Stimulated activated CD8-positive, alpha-beta memory T cell treated with anti-CD3 and anti-CD28 coated beads, Interleukin-15, amount 100 ng/mL, for 4 hours (primary cell): ENCODE measurements at places on chromosomes 1 and 21.

DNA sequence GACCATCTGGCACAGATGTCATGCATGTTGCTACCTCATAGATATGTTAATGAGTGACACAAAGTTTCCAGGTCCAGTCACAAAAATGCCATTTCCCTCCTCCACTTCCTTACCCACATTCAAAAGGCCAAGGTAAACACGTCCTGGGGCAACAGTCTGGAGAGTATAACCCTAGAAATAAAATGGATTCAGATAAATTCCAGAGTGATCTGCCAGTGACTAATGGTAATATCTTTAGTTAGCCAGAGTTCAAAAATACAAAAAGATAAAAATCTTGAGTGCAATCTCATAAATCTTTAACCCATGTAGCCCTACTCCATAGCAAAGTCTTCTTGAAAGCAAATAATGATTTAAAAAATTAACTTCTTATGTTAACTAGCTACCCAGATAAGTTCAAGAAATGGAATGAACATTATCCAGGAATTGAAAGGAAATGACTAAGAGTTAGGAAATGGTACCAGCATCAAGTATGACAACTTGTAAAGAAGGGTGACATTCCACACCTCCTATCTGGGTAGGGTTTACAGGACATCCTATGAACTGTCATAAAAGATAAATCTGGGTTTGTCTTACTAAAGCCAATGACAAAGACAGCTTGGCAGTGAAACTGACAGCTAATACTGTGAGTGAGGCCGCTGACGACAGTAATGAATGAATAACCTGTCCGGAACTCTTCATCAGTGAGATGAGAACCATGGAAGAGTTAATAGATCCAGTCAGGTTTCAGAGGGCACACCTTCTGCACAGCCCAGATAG is 18.1 kb downstream of the RGS2 start:
- DNase-seq, result no peak

DNA sequence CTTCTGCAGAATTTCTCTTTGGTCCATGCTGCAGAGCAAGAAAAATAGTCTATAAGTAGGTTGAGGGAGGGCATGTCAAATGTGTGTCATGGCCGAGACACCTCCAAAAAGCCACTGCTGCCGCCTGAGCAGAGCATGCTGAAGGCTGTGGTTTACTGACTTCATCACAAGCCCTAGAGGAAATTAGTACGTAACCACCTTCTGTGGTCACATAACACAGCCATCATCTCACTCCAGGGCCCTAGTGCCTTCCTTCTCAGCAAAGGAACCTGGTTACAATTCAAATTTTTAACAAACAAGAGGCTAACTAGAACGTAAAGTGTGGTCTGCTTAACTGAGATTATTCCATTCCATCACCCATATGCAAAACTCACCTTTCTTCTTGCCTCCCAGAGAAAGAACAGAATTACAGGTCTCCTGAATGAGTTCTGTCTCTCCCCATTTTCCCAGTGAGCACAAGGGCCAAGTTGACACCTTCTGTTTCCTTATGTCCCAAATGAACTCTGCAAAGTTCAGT is at the start of gene PTPN22:
Gene PTPN22 (minus strand): TSS at position 116 of the 517 bp plus-strand sequence.
- DNase-seq, result peak; percentile 80

- DNase-seq, result no peak
Observed at GRCh38 chr21:35072557-35072956, 23.5 kb upstream of the RUNX1 start.

DNA sequence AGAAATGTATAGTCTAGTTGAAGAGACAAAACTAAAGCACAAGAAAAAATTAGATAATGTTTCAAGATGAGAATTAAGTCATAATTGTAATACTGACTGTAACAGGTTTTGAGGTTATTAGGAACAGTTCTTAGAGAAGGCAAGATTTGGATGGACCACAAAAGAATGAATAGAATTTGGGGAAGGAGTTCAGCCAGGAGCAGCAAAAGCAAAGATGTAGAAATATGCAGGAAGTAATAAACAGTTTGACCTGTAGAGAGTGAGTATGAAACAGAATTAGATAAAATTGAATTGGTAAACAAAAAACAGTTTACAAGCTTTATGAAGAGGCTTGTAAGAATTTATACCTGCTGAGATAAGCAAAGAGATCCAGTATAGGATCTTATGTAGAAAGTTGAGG is 16.3 kb downstream of the VPS45 start:
- no peak for DNase-seq

- no peak for DNase-seq
Observed at GRCh38 chr1:197083474-197083873, 16.4 kb upstream of the F13B start.

- no peak for DNase-seq
Observed at GRCh38 chr1:183303901-183304300, 114.3 kb downstream of the NMNAT2 start.

DNA sequence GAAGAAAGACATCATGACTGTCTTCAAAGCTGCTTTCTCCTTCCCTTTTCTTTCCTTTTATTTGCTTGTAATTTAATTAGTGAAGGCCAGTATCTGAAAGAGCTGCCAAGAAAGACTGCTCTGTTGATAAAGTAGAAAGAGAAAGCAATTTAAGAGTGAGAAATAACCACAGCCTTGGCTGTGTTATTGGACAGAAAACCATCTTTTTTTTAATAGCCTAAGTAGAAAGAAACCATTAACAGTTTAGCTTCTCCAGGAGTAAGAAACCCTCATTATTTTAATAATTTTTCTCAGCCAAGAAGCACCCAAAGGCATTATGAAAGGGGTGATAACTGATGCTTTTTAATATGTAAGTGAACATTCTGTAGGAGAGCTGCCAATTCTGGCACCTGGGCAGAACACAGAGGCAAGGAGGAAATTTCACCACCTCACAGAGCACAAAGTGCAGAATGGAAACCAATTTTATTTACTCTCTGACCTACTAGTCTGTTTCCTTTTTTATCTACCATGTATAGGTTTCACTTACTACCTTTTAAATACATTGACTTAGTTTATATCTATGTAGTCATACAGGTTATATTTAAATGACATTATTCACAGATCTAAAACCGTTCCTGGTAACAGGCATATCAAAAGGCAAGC is 703.2 kb downstream of the MRPL39 start:
- DNase-seq, result no peak

DNA sequence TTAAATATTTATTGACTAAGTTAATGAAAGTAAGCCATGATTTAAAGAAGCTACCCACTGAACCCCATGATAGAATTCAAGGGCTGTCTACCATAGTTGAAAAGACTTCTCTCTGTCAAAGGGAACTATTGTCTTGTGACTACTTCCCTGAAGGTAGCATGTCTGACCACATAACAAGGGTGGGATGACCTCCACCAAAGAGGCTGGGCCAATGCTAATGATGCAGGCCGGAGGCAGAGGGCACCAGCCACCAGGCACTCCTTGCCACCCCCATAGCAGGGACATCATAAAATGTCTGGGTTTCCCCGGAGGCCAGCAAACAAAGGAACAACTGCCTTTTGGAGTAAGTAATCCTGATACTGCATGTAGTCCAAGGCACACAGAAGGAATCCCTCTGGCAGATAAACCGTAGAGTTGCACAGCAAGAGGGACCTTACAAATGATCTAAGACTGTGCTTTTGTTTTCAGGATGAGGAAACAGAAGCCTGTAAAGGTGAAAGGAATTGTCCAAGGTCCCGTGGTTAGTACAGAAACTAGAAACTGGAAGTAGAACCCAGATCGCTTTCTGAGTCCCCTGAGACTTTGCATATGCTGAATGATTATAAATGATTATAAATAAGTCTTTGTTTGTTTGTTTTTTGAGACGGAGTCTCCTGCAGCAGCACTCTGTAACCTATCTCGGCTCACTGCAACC is 33.5 kb upstream of the ITPKB start:
- DNase-seq, result no peak
